ENCODE measurements at places on chromosomes 6 and 20. TPM values are rescaled to one million over a fixed set of nuclear protein-coding genes. Genes with fewer than 3 reads are reported as not detected.

PRICKLE4 gene
- 3.0 TPM for polyA plus RNA-seq

RRP36 gene
- polyA plus RNA-seq: 23.6 TPM

POM121L2 gene
- 0.02 TPM for polyA plus RNA-seq

CTAGE9 gene
- polyA plus RNA-seq: not detected

VGLL2 gene
- polyA plus RNA-seq: not detected
